ENCODE measurements at places on chromosomes 12 and 14.

DNA sequence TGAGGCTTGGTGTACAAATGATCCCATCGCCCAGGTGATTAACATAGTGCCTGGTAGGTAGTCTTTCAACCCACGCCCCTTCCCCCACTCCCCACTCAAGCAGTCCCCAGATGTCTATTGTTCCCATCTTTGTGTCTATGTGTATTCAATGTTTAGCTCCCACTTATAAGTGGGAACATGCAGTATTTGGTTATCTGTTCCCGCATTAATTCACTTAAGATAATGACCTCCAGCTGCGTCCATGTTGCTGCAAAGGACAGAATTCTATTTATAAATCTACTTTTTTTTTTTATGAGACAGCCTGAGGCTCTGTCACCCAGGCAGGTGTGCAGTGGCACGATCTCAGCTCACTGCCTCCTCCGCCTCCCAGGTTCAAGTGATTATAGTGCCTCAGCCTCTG lies 15.7 kb downstream of the SPX start:
- no peaks in the 10 kb centered on the region for H3K36me3 ChIP-seq
- no peak overlapping the region for H3K27ac ChIP-seq
- no peaks in the 10 kb centered on the region for H3K27me3 ChIP-seq
- H3K4me1 ChIP-seq = no peaks in the 10 kb centered on the region

DNA sequence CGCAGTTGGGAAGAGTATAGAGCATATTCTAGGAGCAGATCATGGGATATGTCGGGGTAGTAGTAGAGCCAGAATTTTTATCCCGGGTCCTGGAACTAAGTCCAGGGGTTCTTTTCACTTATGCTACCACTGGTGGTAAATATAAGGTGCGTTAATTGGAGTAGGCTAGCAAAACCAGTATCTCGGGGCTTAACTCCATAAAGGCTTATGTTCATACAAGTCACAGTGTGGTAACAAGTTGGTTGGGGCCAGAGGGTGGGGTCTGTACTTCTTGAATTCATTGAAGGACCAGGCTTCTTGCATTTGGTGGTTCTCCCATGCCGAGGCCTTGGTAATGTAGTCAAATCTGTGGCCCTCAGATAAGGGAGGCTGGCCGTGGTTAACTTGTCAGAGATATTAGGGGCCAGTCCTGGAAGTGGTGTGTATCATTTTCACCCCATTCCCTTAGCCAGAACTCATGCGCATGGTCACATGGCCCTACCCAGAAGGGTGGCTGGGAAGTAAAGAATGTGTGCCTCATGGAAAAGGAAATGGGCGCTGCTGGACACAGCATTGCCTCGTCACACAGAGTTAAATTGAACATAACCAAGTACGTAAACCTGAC lies 1.5 kb upstream of the ZNF641 start:
- H3K4me3 ChIP-seq = no peak overlapping the region
- no peaks in the 10 kb centered on the region for H3K27me3 ChIP-seq
- no peaks in the 10 kb centered on the region for H3K4me1 ChIP-seq
- no peak overlapping the region for H3K27ac ChIP-seq
- H3K36me3 ChIP-seq = no peaks in the 10 kb centered on the region

GRCh38 chr12:82765971-82766705 lies 79.4 kb downstream of the TMTC2 start:
- H3K4me1 ChIP-seq = no peaks in the 10 kb centered on the region
- DNase-seq = no peak
- H3K27me3 ChIP-seq = no peaks in the 10 kb centered on the region
- H3K27ac ChIP-seq = no peak overlapping the region
- H3K4me3 ChIP-seq = no peak overlapping the region
- H3K36me3 ChIP-seq = no peaks in the 10 kb centered on the region

DNA sequence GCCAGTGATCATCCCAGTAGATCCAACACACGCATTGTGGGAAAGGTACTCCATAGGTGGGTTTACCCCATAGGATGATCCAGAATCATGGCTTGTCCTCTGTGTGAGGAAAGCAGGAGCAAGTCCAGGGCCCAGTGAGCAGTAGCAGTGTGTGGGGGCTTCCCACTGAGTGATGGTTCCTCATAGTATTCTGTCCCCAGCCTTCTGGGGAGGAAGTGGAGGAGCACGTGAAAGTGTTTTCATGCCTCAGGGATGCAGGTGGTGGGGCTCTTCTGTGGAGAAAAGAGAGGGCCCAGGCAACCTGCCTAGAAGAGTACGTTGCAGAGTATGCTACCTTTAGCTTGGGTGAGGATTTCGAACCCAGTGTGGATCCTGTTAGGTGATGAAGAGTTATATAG lies 56.5 kb downstream of the SUSD6 start:
- no peak for DNase-seq
- H3K36me3 ChIP-seq = no peaks in the 10 kb centered on the region
- H3K4me3 ChIP-seq = no peak overlapping the region
- H3K27me3 ChIP-seq = no peaks in the 10 kb centered on the region

GRCh38 chr14:77474479-77475177 lies 16.7 kb downstream of the AHSA1 start:
- no peak for DNase-seq
- H3K27ac ChIP-seq = no peak overlapping the region
- no peaks in the 10 kb centered on the region for H3K36me3 ChIP-seq
- no peak overlapping the region for H3K4me3 ChIP-seq
- no peaks in the 10 kb centered on the region for H3K27me3 ChIP-seq

DNA sequence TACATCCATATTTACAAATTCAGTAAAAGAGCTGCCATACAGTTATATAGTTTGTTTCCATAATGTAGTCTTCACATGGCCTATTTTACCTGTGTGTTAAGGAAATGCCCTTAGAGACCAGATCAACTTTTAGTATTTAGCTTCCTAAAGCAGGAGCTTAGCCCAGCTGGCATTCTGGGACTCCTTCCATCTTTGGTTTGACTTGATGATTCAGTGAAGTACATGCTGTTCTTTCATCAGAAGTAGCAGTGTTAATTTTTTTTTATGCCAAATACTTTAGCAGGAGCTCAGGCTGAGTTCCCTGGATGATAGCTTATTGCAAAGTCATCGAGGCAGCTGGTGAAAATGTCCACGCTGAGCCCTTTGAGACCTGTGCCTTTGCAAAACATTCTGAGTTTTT lies 101.0 kb downstream of the FOXG1 start:
- H3K36me3 ChIP-seq = no peaks in the 10 kb centered on the region
- H3K4me3 ChIP-seq = no peak overlapping the region
- no peak for DNase-seq

DNA sequence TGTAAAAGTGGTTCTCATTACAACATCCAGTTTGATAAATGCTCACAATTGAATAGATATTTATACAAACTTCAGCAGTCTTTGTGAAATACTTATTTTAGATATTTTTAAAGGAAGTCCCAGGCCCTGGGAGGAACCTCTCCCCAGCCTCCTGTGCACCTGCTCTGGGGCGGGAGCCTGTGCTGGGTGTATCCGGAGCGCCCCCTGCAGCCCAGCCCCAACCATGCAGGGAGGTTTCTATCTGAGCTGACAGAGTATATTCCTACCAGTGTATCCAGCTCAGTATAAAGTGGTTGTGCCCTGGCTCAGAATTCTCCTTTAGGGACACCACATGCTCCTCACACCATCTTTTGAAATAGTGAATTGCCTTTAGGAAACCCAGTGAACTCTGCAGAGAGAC lies 851.8 kb downstream of the TMEM121 start:
- H3K27me3 ChIP-seq = no peaks in the 10 kb centered on the region
- no peak overlapping the region for H3K27ac ChIP-seq
- H3K4me3 ChIP-seq = no peak overlapping the region

- no peaks in the 10 kb centered on the region for H3K4me1 ChIP-seq
- H3K27me3 ChIP-seq = no peaks in the 10 kb centered on the region
Observed at GRCh38 chr12:124734224-124734788, 129.4 kb downstream of the SCARB1 start.

- DNase-seq = no peak
- no peaks in the 10 kb centered on the region for H3K27me3 ChIP-seq
- no peaks in the 10 kb centered on the region for H3K36me3 ChIP-seq
- H3K4me1 ChIP-seq = no peaks in the 10 kb centered on the region
Observed at GRCh38 chr12:119649202-119649808, 18.6 kb upstream of the PRKAB1 start.

- H3K4me3 ChIP-seq = no peak overlapping the region
- H3K4me1 ChIP-seq = no peaks in the 10 kb centered on the region
- H3K27me3 ChIP-seq = no peaks in the 10 kb centered on the region
- H3K36me3 ChIP-seq = no peaks in the 10 kb centered on the region
- H3K27ac ChIP-seq = no peak overlapping the region
- DNase-seq = no peak
Observed at GRCh38 chr12:57330992-57331391, 80.0 kb upstream of the STAC3 start.

DNA sequence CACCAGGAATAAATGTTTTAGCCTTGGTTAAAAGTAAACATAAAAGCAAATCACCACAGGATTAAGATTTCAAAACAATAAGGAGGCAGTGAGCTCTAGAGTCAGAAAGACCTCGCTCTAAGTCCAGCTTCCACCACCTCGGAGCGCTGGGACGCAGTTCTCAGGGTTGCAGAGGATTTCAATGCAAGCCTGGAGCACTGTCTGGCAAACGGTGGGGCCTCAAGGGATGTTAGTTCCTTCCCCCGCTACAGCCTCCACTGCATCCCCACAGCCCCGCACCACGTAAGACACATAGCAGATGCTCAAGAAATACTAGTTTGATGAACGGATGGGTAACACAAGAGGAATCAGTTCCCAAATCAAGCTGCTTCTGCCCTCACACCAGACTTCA lies 39.3 kb upstream of the TMCC3 start:
- DNase-seq = no peak
- no peak overlapping the region for H3K4me3 ChIP-seq
- H3K27ac ChIP-seq = no peak overlapping the region

Data from MM.1S (cell line).